Astrocyte (in vitro differentiated cells and primary cell): ENCODE measurements at places on chromosomes 11 and 22. TPM values are rescaled to one million over a fixed set of nuclear protein-coding genes. Genes with fewer than 3 reads are reported as not detected.

DNA sequence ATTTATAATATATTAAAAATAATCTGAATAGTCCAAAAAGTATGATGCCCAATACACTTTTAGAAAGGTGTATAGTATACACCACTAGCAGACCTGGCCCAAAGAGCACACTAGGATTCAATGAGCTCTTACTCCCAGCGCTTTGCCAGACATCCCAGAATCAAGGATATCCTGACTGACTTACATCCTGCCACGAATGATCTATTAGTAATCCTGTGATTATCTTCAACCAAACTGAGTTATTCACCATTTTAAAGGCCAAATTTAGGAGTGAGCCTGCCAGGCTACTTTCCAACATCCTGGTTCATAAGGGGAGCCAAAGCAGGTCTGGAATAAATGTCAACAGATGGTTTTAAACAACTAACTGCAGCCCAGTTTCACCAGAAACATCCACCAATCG is 60.8 kb upstream of the FAM181B start:
- H3K36me3 ChIP-seq: no peaks in the 10 kb centered on the region
- no peak for DNase-seq
- no peaks in the 10 kb centered on the region for H3K4me1 ChIP-seq
- H3K27me3 ChIP-seq: no peaks in the 10 kb centered on the region
- no peak overlapping the region for H3K27ac ChIP-seq
- H3K4me3 ChIP-seq: no peak overlapping the region

- H3K27ac ChIP-seq: no peak overlapping the region
- DNase-seq: no peak
- H3K4me3 ChIP-seq: no peak overlapping the region
- peaks cover 18% of the 10 kb centered on the region for H3K4me1 ChIP-seq
Observed at GRCh38 chr22:49936973-49937757, 18.7 kb downstream of the CRELD2 start.

GRCh38 chr22:46482056-46482675 is 55.3 kb downstream of the CELSR1 start:
- no peak for DNase-seq
- H3K27ac ChIP-seq: no peak overlapping the region
- no peak overlapping the region for H3K4me3 ChIP-seq
- peaks cover 3% of the 10 kb centered on the region for H3K27me3 ChIP-seq
- no peaks in the 10 kb centered on the region for H3K36me3 ChIP-seq

- no peaks in the 10 kb centered on the region for H3K4me1 ChIP-seq
- DNase-seq: no peak
- H3K4me3 ChIP-seq: no peak overlapping the region
- H3K27me3 ChIP-seq: no peaks in the 10 kb centered on the region
- no peak overlapping the region for H3K27ac ChIP-seq
Observed at GRCh38 chr11:45995342-45995734, 72.9 kb downstream of the LARGE2 start.

GRCh38 chr11:65776196-65776595 is 4.6 kb downstream of the AP5B1 start:
- H3K36me3 ChIP-seq: no peaks in the 10 kb centered on the region
- H3K27me3 ChIP-seq: no peaks in the 10 kb centered on the region
- no peak overlapping the region for H3K4me3 ChIP-seq
- peaks cover 6% of the 10 kb centered on the region for H3K4me1 ChIP-seq

DNA sequence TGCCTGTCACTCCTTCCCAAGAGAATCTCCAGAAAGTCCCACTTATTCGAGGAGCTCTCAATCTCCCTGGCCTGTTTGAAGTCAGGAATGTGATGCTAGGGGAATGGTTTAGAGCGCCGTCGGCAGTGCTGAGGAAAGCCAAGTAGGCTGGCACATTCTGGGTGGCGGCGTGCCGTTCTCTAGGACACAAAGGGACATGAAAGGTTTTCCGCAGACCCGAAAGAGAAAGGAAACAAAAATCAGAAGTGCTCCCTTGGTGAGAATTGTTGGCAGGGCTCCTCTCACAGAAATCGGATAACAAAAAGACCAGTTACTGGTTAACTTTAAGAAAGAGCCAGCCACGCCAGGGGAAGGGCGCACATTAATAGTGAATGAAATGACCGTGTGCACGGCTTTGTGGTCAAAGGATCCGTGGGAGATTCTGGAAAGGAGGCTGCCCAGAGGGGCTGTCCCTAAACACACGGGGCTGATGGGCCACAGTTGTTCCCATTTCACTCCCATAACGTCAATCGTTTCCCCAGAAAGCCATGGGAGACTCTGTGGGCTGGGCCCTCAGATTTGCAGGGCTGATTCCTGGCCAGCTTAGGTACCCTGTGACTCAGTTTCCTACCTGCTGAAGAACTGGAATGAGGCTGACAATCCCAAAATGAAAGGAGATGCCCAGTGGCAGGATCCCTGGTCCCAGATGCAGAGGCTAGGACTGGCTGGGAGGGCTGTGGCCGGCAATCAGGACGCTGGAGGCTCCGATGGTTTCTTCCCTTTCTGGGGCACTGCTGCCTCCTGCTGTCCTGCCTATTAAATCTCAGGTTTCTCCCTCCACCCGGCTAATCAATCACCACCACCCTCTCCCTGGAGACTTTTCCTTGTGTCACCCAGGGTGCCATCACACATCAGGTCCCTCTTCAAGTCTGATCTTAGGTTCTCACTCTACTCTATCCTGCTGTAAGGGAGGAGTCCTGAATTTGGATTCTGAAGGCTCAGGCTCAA is 82.3 kb downstream of the RCN1 start:
- H3K4me1 ChIP-seq: peaks cover 6% of the 10 kb centered on the region
- H3K27me3 ChIP-seq: peaks cover 5% of the 10 kb centered on the region
- no peak overlapping the region for H3K27ac ChIP-seq

The SLC6A5 gene
- total RNA-seq: not detected in 2 replicates
